Fibroblast of the conjunctiva (primary cell): ENCODE measurements at places on chromosomes 11 and 22.

GRCh38 chr11:7261578-7261977 lies 9.9 kb downstream of the SYT9 start:
- no peak for DNase-seq

DNA sequence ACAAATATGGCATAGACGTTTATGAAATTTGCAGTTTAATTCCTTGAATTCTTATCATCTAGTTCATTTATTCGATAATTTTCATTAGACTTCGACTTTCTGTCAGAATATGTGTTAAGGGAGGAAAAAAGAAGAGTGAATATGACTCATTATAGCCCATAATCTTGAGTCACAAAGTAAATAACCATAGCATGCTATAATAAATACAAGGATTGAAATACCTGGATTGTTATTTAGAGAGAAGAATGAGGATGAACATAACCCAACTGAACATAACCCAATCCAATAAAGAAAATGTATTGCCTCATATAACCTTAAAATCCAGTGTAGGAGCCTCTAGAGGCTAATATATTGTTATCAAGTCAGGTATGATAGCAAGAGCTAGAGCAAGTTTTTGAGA lies 1858.3 kb upstream of the RAG2 start:
- no peak for DNase-seq

GRCh38 chr22:17914474-17914873 lies 109.9 kb downstream of the MICAL3 start:
- DNase-seq: no peak

DNA sequence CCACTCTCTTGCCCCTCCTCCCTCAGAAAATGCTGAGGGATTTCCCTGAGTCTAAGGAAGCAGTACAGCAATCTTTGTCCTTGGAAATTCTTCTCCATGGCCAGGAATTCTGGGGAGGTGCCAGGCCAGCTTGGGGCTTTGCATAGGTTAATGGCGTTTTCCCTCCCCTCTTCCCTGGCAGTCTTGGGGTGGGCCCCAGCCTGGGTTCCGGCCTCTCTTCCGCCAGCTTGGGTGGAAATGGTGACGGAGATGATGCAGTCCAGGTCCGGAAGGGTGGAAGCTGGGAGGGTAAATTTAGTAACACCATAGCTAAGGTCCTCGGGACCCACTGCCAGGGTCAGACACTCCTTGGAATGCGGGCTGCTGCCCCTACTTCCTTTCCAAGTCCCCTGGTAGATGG lies 5.0 kb downstream of the PHLDB1 start:
- no peak for DNase-seq

DNA sequence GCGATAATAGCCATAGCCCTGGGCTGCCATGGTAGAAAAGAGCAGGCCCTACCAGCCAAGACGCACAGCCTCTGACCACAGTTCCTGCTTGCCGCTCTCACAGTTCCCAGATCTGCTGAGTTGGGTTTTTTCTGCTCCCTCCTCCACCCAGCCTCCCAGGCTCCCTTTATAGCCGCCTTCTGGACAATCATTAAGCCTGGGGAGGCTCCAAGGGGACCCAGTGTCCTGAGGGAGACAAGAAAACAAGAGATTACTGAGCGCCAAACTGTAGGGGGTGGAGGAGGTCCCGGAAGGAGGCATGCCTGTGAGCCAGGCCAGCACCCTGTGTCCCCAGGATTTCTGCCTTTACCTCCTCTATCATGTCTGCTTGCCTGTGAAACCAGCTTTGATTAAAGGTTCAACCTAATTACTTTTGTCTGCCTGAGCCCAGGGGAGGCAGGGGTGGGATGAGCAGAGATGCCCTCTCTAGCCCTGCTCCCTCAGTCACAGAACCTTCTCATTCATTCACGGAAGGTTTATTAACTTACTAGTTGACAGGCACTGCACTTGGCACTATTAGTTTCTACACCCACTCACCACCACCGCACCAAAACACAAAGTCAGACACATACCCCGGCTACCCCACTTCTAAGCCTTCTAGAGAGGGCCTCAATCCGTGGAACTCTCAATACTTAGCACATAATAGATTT lies 1.2 kb downstream of the SLC37A4 start:
- DNase-seq: no peak

DNA sequence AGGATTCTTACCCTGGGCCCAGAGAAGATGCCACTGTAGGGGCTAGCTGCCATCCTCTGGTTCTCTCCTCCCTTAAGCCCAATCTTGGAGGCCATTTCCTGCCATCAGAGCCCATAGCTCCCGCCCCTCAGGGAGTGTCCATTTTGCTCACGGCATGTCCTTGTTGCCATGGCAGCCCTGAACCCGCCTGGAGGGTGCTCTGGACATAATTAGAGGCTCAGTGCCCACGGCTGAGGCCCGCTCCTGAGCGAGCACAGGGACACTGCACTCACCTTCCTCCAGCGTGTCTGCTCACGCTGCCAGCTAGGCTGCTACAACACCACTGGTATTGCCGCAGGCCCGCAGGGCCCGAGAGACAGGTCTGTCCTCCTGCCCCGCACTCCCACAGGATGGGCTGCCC lies 11.1 kb upstream of the SUSD2 start:
- no peak for DNase-seq

GRCh38 chr11:70555078-70555477 lies 156.7 kb downstream of the CTTN start:
- DNase-seq: no peak

- no peak for DNase-seq
These were observed 339.3 kb downstream of the DCDC1 start for GRCh38 chr11:31030138-31030792.

- no peak for DNase-seq
These were observed 18.4 kb downstream of the NEAT1 start for GRCh38 chr11:65440831-65441499.

GRCh38 chr11:59766542-59767224 lies 11.5 kb downstream of the STX3 start:
- DNase-seq: no peak

GRCh38 chr11:20459865-20460264 lies 72.3 kb downstream of the PRMT3 start:
- no peak for DNase-seq

DNA sequence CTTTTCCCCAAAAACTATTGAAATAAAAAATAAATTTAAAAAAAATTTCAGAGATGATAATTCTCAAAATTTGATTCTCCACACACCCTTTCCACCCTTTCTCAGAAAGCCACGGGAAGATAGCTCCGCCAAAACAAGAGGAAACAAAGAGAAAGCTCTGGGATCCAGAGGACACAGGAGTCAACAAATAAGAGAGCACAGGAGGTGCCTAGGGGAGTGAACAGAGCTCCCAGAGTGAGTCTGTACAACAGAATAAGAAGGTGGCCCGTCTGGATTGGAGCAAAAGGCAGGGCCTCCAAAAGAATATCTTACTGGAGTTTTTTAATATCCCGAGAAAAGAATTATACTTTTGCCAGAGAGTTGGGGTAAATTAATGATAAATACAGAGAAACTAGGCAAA lies 96.3 kb upstream of the DRD2 start:
- no peak for DNase-seq

DNA sequence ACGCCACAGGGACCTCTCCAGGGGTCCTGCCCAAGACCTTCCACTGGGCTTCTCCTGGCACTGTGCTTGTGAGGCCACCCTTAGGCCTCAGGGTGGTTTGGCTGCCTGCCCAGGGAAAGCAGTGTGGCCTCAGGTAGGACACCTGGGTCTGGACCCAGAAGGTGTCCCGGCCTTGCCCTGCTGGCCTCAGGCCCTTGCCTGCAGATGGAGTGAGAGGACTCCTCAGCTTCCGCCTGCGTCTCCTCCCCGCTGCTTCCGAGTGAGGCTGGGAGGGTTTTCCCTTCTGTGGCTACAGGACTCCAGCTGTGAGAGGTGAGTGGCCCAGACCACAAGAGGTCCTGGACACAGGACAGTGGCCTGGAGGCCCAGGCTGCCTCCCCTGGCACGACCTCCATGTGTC lies 60.4 kb downstream of the WNT7B start:
- DNase-seq: no peak

DNA sequence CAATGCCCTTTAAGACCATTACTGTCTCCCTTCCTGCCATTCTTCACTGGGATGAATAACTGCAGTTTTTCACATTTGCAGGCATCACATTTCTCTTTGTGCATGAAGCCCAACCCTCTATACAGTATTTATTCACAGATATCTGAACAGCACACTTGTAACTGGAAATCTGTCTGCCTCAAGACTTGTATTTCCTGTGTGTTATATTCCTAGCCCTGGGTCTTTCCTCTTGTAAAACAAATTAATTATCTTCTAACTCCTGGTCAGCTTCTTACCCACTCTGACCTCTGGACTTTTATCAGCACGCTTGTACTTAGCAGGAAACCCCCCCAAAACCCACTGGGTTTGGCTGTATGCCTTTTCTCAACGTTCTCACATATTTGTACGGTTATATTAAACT lies 2.0 kb downstream of the CSRP3 start:
- no peak for DNase-seq

GRCh38 chr11:76767659-76768058 lies 15.5 kb upstream of the TSKU start:
- no peak for DNase-seq

- DNase-seq: no peak
These were observed 76.0 kb downstream of the TEAD1 start for GRCh38 chr11:12750181-12750580.

DNA sequence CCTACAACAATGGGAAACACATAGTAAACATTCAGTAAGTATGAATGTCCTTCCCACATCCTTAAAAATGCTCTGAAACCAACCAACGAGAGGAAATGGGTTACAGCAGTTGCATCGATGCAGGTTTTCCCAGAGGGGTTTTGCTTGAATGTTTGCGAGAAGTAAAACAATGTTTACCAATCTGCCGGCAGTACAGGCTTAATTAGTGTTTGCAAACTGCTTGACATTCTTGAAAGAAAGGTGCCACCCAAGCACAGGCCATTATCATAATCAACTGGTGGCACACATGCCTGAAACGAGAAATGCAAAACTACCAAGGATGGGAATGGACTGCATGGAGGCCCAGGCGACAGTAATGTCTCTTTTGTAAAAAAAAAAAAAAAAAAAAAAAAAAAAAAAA lies 27.1 kb upstream of the OPCML start:
- no peak for DNase-seq

DNA sequence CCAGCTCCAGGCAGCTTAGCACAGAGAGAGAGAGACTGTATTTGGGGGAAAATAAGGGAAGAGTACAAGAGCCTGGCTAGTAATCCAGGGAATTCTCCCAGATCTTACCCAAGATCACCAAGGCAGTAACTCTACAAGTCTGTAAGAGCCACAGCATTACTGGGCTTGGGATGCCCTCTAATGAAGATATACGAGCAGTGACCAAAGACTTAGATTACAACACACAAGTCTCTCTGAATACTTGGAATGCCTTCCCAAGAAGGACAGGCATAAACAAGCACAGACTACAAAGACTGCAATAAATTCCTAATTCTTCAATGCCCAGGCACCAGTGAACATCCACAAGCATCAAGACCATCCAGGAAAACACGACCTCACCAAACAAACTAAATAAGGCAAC lies 17.7 kb downstream of the DNAJC24 start:
- DNase-seq: no peak

DNA sequence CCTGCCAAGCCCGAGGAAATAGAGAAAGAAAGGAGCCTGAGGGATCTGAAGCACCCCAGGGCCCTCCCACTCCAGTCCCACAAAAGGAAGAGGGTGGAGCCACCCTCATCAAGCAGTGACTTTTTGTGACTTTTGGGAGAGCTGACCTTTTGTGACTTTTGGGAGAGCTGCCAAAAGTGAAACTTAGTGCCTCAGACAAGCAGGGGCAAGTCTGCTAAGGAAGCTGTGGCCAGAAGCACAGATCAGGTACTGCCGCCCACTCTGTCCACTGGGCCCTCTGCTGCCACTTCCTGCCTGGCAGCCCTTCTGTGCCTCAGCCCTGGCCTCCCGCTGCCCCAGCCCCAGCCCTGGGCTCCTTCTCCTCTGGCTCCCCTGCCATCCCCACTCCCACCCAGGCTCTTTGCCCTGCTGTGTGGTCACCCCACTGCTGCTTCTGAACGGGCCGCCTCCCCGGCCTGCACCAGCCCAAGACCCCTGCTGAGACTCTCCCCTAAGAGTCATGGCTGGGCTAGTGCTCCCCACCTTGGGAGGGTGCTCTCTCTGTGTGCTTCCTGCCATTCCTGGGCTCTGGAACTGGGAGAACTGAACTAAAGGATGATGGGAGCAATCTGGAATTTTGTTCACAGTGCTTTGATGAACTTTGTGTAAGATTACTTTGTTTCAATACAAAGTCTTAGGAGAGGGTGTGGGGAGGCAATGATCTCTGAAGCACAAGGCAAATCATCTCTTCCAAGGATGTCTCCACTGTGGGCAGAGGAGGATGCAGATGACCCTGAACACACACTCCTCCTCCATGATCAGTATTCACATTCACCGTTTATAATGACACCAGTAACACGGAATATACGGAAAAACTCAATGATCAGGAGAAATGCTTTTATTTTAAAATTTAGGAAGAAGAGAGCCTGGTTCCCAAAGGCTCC lies at the start of gene APOBEC3H:
Gene APOBEC3H, plus strand, starts transcription at position 147 of the 923 bp plus-strand sequence. CDS start 3,035 bp downstream, outside the sequence.
- DNase-seq: no peak

DNA sequence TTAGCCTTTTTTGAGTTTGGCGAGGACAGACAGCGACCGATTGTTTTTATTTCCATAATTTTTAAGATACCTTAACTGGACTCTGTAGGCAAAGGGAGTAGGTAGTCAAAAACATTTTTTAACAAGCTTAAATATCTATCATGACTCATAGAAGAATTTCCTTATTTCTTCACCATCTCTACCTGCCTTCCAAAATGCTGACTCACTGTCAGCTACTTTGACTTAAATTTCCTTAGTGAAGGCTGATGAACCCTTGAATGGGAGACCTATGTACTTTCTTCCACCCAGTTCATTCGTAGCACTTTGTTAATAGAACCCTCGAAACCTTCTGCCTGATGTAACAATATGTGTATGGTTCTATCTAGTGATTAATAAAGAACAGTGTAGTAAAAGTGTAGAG lies 1.1 kb upstream of the MTMR2 start:
- DNase-seq: no peak

DNA sequence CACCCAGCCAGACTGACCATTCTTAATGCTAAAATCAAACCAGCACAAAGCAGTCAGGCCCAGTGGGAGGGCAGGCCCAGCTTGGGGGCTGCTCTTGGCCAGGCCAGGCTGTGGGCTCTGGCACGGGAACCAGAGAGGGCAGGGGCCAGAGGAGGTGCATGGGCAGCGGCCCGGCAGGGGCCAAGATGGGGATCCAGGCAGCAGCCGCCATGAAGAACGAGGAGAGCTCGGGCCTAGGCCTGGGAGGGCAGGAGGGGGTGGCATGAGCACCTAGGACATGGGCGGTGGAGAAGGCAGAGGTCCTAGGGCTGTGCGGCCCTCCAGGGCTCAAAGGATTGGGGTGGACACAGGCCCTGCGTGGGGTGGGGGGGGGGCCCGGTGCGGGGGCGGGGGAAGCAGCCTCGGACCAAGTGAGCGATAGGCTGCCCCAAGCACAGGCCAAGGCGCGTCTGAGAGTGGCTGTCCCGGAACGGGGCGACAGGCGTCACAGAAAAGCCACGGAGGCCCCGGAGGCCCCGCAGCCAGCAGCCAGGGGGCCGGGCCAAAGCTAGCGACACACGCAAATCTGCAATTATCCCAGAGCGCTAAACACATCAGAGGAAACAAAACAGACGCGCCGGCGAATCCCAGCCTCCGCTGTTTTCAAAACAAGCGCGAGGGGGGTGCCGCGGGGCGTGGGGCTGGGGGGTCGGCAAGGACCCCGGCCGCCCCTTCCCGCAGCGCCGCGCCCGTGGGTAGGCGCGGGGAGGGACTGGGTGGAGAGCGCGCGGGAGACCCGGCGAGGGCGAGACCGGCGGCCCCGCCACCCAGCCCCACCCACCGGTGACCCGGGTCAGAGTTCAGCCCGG lies 8.3 kb downstream of the PLXNB2 start:
- DNase-seq: no peak

GRCh38 chr22:31094021-31094551 lies 13.0 kb downstream of the SMTN start:
- DNase-seq: no peak
